ENCODE measurements at places on chromosomes 5 and 9.

DNA sequence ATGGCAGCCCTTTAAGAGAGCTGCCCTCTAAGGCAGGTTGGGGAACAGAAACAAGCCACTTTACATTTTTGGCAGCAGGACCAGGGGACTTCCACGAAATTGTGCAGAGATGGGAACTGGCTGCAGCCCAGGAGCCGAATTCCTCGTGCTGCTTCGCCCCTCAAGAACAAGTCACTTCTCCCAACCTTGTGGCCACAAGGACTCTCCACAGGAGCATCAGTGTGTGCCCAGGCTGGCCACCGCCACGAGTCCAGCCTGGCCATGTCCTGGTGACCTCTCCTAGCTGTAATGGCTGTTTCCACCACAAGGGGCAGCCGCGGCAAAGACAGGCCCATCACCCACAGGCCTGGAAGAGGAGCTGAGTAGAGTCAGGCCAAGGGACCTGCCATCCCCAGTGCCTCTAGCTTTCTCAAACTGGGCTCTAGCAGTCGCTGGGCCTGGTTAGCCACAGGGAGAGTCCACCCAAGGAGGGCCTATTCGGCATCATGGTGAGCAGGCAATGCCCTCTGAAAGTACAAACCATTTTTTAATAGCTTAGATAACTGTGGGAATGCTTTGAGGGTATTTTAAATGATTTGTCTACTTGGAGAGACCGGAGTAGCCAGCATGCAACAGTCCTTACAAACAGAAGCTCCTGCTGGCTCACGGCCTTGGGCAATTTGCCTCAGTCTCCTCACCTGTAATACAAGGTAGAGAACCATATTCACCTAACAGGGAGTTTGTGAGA, 129.0 kb downstream of the COL23A1 start:
- DNase-seq = no peak

- DNase-seq = no peak
Observed at GRCh38 chr5:141637123-141637766, 448 bp downstream of the RELL2 start.

GRCh38 chr5:31664566-31664965, 25.6 kb downstream of the PDZD2 start:
- peak; percentile 10 for DNase-seq

DNA sequence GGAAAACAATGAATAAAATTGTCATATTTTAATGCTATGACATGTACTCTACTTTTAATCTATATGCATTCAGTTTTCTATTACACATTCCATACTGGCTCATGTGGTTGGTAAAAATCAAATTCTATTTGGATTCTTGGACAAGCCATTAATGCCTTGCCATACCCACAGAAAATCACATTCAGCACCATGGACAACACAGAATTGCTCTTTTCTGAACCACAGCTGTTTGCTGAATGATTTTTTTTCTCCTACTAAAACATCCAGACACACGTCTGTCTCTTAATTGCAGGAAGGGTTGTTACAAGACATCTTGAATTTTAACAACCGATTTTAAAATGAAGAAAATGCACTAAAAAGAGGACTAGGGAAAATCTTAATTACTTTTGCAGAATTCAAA, 675.6 kb downstream of the BRINP1 start:
- no peak for DNase-seq

GRCh38 chr5:175422058-175422457, 21.9 kb downstream of the DRD1 start:
- DNase-seq = no peak

- no peak for DNase-seq
Observed at GRCh38 chr9:113341712-113342410, 1.8 kb upstream of the WDR31 start.

DNA sequence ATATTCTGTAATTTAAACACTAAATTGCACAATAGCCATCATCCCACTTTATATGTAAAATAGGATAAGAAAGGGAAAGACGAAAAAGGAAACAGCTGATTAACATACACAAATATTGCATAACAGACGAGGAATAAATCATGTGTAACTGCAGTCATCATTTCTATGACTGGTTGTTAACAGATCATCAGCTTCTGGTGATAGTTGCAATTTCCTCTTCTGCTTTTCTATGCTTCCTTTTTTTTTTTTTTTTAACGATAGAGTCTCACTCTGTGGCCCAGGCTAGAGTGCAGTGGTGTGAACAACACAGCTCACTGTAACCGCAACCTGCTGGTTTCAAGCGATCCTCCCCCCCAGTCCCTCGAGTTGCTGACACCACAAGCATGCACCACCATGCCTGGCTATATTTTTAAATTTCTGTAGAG, 22.5 kb upstream of the JAKMIP2 start:
- DNase-seq = peak; percentile 19

GRCh38 chr9:134662143-134662876, 20.7 kb downstream of the COL5A1 start:
- DNase-seq = no peak

GRCh38 chr5:41161271-41161670, 52.1 kb downstream of the C6 start:
- DNase-seq = no peak

- DNase-seq = no peak
Observed at GRCh38 chr9:89591274-89592212, 13.3 kb upstream of the GADD45G start.

DNA sequence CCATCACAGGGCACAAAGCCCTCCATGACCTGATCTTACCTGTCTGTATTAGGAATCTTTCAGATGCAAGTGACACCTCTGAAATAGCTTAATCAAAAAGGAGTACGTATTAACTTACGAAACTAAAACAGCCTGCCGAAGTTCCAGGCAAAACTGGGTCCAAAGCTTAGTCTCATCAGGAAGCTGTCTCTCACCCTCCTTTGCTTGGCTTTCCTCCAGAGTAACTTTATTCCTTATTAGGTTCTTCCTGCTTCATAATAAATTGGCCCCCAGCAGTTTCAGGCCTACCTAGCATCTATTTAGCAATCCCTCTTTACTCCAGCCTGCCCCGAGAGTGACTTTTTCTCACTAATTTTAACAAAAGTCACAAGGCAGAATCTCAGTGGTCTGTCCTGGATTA, 58.4 kb upstream of the STK32A start:
- DNase-seq = no peak

GRCh38 chr9:89687848-89688247, 83.0 kb downstream of the GADD45G start:
- no peak for DNase-seq

DNA sequence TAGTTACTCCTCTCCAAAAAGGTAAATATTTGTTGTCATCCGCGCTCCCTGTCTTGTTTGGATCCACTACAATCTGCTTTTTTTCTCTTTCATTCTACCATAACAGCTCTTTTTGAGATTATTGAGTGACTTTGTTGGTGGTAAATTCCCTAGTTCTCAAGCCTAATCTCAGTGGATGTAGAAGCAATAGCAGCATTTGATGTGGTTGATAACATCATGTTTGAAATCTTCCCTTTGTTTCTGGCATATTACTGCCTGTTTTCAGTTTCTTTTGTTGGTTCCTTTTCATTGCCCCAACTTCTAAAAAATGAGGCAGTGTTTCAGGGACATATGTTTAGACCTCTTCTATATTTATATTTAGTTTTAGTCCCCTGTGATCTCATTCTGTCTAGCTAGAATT, 8.9 kb downstream of the CDC42SE2 start:
- DNase-seq = no peak

- DNase-seq = no peak
Observed at GRCh38 chr5:112690605-112691338, 46.9 kb upstream of the APC start.

DNA sequence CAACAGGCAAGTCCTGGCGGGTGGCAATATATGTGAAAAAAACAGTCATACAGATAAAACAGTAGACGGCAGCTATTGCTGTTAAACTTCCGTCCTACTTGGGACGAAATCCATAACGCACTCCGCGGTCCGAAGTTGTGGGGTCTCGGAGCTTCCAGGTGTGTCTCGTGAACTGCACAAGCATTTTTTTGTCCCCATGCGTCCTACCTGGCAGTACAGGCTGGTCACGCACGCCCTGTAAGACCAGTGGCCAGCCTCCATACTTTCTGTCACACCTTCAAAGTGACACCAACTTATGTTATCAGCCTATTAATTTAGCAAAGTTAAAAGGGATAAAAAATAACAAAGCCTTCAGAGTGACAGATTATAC, 51.3 kb downstream of the TGFBI start:
- no peak for DNase-seq

DNA sequence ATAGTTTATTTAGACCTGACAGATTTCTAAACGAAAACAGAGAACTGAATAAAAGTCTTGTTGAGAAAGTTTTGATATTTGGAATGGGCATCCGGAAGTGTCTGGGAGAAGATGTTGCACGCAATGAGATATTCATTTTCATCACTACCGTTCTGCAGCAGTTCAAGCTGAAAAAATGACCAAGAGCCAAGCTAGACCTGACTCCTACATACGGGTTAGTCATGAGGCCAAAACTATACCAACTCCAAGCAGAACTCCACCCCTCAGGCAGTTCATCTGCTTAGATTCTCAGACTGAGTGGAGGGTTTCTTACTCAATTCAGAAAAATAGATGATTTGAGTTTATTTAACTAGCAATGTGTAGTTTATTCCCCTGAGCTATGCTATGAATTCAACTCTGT, 95.4 kb upstream of the ANXA1 start:
- DNase-seq = no peak

DNA sequence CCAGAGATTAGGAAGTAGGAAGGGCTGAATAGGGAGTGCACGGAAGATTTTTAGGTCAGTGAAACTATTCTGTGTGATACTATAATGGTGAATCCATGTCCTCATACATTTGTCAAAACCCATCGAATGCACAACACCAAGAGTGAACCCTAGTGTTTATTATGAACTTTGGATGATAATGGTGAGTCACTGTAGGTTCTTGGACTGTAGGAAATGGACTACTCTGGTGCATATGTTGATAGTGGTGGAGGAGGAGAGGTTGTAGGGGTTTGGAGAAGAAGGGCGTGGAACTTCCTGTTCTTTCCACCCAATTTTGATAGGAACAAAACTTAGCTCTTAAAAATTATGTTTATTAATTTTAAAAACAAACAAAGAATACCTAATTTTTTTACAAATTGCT, 14.3 kb downstream of the CTSL start:
- no peak for DNase-seq

DNA sequence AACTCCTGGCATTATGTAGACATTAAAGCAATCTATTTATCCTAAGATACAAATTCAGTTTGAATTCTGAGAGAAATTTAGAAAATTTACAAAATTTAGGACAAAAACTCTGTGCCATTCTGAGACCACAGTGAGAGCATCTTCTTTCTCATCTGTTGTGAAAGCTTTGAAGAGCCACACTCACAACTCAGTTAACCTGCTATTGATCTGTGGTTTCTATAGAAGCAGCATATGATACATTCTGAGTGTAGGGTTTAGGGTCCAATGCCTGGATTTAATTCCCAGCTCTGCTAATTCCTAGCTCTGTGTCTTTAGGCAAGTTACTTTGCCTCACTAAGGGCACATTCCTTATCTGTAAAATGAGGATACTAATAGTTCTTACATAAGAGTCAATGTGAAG, 21.6 kb downstream of the CAST start:
- no peak for DNase-seq

- no peak for DNase-seq
Observed at GRCh38 chr9:97907046-97907445, 15.3 kb downstream of the TRMO start.

DNA sequence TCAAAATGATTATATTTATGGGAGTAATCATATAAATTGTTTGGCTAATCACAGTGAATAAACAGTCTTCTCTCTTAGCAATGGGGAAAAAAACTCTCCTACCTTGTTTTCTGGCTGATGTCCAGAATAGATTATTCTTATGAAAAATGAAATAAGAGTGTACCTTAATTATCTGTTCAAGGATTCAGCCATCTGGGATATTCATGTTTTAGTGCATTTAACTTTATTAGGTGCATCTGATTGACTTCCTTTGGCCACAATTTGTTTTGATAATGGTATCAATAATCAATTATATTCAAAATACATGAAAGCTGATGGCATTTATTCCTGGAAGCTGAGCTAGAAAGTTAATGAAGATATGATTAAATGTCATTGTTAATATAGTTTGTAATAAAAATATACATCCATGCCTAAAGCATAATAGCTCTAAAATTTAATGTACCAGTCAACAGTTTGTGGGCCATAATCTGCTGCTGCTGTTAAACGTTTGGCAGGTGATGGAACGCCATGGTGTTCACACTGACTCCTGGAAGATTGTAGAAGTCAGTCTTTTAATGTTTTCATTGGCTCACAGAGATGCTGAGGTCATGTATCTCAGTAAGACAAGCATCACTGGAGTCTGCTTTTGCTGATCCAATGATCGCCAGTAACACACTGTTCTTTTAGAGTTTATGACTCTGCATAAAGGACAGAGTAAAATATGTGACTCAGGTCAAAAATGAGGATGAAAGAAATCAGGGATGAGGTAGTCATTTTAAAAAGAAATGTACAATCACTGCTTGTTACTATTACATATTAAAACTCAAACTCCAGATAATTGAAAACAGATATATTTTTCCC, 105.8 kb downstream of the ISL1 start:
- DNase-seq = no peak

DNA sequence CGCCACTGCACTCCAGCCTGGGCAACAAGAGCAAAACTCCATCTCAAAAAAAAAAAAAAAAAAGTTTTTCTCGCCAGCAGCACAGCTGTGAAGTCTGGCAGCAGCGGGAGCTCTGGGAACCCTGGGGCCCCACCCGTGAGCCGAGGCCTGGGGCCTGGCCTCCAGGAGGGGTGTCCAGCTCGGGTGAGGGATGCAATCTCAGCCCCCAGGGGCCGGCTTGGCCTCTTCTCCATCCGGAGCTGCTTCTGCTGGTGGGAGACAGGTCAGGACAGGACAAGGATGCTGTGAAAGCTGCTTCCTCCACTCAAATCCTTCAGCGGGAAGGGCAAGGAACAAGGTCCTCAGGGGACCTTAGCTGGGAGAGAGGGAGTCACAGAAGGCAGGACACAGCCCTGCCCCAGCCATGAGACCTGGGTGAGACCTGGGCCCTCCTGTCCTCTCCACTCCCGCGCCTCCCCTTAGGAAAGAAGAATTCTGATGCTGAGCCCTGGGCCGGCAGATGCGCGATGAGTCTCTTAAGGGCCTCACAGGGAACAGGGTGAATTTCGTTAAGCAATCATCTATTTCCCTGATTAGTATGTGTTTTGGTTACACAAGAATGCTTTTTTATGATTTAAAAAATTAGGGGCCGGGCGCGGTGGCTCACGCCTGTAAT, 30.6 kb downstream of the PLPP7 start:
- DNase-seq = no peak

GRCh38 chr5:93915142-93915553, 173.7 kb upstream of the POU5F2 start:
- DNase-seq = peak; percentile 13

Data from GM12864 (cell line).